ENCODE measurements at places on chromosomes 5 and 9.

DNA sequence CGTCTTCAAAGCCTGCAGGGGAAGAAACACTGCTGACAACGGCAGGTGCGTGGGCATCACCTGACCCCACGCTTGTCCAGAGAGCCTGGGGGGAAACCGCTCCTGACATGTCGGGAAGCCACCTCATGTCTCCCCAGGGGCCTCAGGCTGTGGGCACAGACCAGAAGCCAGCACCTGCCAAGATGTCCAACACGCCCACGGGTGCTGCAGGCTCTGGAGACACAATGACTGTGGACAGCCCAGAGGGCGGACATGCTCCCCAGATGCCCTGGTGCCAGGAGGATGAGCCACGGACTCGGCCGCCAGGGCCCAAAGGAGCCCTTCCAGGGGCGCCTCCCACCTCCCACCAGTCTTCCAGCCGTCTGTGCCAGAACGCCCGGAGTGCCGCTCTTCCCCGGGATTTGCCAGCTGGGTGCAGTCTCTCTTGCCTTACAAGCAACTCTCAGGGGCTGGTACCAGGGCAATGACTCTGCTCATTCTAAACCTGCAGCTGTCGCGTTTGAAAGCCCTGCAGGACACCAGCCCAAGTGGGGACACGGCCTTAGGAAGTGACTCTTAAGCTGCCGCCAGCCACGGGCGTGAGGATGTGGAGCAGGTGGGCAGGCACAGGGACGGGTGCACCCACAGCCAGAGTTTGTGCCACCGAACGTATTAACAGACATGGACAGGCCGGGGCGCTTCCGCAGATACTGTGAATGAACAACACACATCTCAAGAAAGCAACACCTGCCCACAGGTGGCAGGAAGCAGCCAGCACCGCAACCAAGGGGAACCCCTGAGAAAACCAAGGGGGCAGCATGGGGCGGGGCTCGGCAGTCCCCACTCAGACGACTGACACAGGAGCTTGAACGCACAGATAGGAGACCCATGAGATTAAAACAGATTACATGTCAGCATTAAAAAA lies 6.8 kb upstream of the LHX3 start:
- DNase-seq = no peak

DNA sequence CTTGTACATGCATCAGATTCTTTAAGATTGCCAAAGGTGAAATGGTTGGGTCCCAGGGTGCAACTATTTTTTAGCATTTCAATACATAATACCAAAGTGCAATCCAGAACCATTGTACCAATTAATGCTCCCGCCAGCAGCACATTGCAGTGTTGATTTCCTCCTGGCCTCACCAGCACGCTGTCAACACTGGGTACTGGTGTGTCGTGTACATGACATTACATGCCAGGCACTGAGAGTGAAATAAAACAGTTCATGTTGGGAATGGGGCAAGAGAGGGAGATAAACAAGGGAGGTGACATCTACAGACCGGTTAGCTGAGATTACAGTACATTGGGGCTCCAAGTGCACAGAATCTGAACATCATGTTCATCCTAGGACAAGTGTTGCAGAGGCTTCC lies 37.8 kb downstream of the HMGCS1 start:
- no peak for DNase-seq

GRCh38 chr5:67669916-67670315 lies 473.3 kb upstream of the CD180 start:
- no peak for DNase-seq

DNA sequence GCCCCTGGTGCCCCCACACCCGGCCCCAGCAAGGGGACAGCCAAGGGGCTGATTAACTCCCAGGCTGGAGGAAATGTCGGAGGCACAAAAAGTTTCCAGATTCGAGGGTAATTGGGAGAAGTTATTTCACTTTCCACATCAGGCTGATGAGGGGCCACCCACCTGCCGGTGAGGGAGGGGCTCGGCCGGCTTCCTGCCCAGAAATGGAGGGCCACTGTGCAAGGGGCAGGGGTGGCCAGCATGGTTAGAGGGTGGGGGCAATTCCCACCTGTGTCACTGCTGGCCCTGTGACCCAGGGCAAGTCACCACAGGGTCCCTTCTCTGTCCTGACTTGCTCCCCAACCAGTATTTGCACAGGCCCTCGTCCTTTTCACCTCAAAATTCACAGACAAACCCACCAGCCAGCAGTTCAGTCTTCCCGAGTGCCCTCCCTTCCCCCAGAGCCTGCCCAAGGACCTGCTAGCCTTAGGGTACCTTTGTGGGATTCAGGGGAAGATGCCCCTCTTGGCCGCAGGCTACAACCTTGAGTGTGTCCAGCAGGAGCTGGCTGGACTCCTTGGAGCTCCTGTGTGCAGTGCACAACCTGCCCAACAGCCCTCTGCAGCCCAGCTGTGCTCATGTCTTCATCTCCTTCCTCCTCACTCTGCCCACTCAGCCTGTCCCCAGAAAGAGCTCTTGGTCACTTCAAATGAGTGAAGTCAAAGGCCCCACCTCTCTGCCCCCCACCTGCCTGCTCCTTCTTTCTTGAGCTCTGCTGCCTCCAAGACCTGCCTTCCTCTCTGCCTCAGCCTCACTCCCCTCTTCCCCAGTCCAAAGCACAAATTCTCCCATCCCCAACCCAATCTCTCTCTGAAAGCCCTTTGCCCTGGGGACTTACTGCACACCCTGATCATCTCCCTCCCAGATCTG lies 130.5 kb downstream of the BARX1 start:
- no peak for DNase-seq

GRCh38 chr9:83231039-83231438 lies 168.1 kb upstream of the RASEF start:
- peak; percentile 43 for DNase-seq

GRCh38 chr5:88298425-88298824 lies 29.8 kb upstream of the TMEM161B start:
- no peak for DNase-seq

DNA sequence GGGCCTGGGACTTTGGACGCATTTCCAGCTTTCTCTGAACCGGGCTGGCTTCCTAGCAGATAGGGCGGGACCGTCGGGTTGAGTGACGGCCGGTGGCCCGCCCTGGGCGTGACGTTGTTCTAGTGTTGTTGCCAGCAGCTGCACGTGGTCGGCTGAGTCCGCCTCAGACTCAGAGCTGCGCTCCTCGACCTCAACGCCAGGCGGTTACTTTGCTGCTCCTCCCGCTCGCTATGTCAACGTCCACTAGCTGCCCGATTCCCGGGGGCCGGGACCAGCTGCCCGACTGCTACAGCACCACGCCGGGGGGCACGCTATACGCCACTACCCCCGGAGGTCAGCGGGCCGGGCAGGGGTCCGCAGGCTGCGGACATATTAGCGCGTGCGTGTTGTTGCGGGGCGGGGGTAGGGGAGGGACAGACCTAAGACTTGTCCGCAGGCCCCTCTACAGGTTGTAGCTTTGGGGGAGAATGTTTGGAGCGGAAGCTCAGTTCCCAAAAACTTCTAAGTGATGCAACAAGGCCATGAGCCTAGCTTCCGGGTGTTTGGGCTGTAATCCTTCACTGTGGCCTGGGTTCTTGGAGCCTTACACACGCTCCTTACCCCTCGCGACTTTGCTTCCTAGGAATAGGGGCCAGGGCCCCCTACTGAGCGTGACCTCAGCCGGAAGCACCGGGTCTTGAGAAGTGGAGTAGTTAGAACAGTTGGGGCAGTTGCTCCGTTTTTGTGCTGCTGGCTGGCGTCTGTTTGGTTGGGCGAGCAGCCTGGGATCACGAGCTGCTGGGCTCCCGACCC lies at the start of gene EIF4EBP3:
Gene EIF4EBP3 (plus strand): TSS at position 155 of the 792 bp plus-strand sequence. CDS start 76 bp downstream, at position 231.
- peak; percentile 98 for DNase-seq

DNA sequence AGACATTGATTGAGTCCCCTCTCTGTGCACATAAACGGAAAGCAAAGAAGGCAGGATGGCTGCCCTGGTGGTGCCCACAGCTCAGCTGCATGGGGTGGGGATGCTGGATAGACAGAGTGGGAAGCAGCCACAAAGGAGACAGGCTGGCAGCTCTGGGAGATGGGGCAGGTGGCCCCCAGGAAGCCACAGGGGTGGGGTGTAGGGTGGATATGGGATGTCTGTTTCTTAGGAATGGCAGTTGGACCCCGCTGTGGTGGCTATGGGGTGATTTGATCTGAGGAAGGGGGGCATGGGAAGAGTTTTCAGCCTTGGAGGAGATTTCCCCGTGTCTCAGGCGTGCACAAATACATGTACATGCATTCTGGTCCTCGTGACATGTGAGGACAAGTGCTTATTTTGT lies 50.2 kb upstream of the VDAC1 start:
- DNase-seq = no peak

DNA sequence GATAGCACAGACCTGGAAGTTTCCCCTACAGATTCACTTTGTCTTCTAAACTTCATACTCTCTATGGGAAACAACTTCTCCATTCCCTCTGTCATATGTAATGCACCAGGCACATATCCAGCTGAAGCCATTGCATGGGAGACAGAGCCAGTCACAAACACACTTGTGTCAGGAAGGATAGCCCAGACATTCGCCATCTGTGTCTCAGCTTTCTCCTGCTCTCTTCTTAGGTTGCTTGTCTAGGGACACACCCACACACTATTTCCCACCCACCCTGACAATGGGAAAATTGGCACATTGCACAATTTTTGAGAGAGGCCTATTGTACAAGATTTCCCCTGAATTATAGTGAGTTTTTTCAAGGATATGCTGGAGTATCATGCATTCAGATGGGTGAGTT lies 158.4 kb upstream of the MPDZ start:
- DNase-seq = no peak

GRCh38 chr5:76710991-76711390 lies 4.9 kb upstream of the F2R start:
- no peak for DNase-seq

DNA sequence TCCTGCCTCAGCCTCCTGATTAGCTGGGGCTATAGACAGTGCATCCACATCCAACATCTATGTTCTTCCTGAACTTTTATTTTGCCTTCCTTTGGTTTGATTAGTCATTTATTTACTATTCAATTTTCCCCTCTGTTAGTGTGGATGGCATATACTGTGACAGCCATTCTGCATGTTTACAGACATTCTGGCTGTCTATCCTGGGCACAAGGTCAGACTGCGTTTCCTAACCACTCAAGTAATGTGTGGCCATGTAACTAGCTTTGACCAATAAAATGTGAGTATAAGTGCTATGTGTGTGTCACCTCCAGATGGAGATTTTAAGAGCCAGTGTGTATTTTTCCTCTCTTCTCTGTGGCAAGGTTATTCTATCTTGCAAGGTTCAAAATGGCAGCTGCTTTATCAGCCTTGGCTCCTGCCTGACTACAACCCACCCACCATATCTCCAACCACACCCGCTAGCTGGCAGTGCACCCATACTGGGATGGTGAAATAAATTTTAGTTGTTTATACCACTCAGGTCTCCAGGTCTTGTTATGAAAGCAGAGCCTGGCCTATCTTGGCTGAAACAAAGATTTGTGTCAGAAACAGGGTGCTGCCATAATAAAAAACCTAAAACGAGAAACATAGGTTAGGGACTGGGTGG lies 32.2 kb downstream of the PDE6A start:
- DNase-seq = no peak

DNA sequence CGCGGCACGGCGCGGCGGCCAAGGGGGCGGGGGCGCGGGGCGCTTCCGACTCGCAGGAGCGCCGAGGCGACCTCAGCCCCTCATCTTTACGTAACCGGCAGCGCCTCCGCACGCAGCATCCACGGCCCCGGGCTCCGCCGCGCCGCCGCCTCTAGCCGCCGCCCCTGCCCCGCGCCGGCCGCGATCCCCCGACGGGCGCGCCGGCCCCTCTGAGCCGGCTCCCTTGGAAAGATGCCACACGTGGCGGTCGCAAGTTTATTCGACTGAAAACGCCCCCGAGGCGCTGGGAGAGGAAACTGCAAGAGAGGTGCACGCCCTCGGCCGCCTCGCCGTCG lies 1.0 kb downstream of the KLF9 start:
- peak; percentile 68 for DNase-seq

- no peak for DNase-seq
Observed at GRCh38 chr9:89319015-89319905, 960 bp downstream of the SECISBP2 start.

DNA sequence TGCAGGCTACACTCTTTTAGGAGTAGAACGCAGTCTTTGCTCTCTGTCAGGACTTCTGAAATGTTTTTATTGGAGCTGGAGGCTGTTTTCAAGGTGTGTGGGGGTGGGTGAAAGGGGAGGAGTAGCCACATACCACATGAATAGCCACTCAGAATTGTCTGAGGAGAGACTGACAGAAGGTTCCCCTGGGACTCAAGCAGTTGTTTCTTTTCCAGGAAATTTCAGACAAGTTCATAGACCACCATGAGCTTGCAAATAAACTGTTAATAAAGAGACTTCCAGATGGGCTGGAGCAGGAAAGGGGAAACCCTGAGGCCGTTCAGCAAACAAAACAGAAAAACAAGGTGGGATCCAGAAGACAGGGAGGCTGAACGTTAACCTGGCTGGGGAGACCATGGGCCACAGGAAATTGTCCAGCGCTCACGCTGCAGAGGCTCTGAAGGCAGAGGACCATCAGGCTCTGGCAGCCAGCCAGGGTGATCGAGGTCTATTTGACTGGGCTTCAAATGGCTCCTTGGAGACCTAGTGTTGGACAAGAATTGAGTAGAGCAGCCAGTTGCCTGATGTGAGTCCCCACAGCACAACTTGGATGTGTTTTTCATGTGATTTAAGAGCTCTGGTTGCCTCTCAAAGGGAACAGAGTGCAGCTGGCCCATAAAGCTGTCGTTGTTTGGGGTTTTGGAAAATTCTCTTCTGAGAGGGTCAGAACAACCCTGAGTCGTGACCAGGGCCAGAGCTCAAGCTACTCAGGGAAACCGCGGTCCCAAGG lies 159.2 kb upstream of the RAI14 start:
- no peak for DNase-seq

- DNase-seq = no peak
Observed at GRCh38 chr9:126838895-126839294, 21.5 kb upstream of the ZBTB34 start.

DNA sequence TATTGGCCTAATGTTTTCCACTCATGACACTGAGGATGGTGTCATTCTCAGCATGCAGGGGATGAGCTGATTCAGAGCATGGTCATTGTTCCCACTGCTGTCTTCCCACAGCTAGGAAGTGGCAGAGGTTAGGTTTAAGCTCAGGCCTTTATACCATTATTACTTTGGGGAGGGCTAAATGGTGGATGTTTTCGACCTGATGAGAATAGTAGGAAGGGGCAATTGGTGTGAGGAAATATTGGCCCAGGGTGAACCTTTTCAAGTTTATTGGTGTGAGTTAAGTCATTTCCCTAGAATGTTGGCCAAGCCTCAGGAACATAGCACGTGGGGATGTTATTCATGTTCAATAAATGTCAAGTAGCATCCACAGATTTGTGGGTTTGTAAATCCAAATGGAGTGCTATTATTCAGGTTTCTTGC lies 59.6 kb downstream of the ARHGAP26 start:
- DNase-seq = no peak

DNA sequence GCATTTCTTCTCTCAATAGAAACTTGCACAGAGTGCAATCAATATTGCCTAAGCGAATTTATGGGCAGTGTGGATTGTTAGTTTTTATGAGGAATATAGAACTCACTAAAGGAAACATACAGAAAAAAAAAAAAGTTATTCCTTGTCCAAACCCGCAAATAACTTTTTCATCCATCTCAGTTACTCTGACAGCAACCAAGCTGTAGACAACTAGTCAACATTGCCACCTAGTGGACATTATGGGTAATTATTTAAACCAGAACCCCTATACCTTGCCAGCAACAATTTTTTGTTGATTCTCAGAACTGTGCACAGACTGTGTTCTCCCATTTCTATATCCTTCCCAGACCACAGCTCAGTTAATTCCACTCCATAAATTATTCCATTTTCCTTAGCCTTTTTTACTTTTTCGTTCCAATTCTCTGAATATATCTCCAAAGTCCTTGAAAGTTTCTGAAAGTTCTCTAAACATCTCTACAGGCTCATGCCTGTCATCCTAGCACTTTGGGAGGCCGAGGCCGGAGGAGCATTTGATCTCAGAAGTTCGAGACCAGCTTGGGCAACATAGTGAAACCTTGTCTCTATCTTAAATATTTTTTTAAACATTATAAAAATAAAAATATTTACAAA lies 2.6 kb upstream of the AFAP1L1 start:
- DNase-seq = peak; percentile 82

Data from neural progenitor cell (in vitro differentiated cells).